ENCODE measurements at places on chromosomes 12 and 14.
A peak's percentile ranks its signal among the peaks of the same experiment; 100 is the strongest.

DNA sequence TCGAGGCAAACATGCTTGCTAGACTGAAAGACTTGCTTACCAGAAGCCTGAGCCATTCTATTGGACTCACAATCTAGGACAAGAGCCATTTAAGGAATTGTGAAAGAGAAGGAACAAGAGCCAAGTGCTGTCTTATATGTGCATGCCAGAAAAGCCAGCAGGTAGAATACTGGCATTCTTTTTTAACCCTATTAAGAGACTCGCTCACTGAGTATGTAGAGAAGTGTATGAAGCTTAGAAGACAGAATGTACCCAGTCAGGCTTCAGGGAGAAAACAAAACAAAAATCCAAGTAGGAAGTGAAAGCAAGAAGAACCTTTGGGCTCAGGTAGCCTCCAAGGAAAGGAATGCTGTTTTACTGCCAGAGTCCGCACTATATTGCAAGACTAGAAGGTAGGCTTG, 65.9 kb downstream of the DCAF5 start:
- no peak for DNase-seq

DNA sequence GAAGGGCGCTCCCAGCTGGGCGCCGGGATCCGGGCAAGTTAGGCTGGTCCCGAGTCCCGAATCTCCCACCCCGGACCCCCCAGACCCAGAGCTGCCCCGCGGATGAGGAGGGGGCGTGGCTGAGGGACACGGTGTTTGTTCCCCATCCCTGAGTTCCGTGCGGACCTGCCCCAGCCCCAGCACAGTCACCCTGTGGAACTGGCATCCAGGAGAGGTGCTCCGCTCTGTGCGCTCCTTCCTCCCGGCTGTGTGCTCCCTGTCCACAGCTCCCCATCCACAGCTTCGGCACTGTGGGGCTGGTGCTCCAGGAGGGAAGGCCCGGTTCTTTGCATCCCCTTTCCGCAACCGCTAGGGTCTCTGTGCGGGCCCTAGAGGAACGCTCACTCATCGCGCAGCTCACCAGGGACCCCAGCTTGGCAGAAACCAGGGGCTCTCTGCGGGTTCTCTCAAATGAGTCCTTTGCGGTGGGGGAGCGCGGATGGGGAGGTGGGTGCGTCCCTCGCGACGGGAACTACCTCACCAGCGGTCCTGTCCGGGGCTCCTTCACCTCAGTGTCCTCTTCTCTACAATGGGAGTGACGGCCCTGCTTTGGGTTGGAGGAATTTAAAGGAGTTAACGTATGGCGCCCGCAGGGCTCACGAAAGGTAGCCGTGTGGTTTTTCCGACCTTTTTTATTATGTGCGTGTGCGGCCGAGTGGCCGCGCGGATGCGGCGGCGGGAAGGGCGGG, 845 bp downstream of the TMEM132C start:
- DNase-seq: no peak

DNA sequence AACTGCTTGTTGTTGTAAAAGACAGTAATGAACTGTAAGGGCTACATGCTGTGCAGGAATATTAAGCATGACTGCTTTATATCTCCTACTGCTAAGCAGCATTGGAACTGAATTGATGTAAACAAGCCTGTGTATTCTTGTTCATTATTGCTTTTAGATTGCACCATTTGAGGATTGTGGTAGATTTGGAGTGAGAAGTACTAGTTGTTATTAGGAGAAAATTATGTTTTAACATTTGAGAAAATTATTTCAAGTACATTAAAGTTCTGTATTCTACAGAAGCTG, 212.7 kb downstream of the ERC1 start:
- DNase-seq: no peak

DNA sequence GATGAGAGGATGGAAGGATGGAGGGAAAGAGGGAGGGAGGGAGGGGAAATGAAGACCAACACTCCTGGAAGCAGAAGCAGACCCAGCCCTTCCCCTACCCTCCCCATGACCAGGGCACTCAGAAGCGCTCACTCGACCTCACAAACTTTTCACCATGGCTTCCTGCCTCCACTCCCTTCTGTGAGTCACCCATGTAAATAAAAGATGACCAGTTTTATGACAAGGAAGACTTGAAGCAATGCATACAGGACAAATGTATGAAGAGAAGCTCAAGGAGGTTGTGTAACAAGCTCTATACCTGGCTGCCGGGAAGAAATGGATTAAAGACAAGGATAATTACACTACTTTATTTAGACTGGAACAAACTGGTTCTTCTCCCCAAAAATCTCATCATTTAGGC, 63.8 kb downstream of the CDC42BPB start:
- DNase-seq: no peak

DNA sequence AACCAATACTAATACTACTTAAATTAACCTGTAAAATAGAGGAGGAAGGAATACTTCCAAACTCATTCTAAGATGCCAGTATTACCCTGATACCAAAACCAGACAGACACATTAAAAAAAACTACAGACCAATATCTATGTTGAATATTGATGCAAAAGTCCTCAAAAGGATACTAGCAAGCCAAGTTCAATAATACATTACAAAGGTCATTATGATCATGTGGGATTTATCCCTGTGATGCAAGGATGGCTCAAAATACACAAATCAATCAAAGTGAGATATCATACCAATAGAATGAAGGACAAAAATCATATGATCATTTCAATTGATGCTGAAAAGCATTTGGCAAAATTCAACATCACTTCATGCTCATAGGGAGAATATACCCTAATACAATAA, 97.2 kb upstream of the ATXN7L3B start:
- DNase-seq: no peak

GRCh38 chr12:68622250-68622649, 11.6 kb downstream of the RAP1B start:
- DNase-seq: no peak

- DNase-seq: no peak
Observed at GRCh38 chr12:75560167-75560566, 48.8 kb upstream of the KRR1 start.

- DNase-seq: no peak
Observed at GRCh38 chr12:64029013-64029857, 184.7 kb downstream of the SRGAP1 start.

DNA sequence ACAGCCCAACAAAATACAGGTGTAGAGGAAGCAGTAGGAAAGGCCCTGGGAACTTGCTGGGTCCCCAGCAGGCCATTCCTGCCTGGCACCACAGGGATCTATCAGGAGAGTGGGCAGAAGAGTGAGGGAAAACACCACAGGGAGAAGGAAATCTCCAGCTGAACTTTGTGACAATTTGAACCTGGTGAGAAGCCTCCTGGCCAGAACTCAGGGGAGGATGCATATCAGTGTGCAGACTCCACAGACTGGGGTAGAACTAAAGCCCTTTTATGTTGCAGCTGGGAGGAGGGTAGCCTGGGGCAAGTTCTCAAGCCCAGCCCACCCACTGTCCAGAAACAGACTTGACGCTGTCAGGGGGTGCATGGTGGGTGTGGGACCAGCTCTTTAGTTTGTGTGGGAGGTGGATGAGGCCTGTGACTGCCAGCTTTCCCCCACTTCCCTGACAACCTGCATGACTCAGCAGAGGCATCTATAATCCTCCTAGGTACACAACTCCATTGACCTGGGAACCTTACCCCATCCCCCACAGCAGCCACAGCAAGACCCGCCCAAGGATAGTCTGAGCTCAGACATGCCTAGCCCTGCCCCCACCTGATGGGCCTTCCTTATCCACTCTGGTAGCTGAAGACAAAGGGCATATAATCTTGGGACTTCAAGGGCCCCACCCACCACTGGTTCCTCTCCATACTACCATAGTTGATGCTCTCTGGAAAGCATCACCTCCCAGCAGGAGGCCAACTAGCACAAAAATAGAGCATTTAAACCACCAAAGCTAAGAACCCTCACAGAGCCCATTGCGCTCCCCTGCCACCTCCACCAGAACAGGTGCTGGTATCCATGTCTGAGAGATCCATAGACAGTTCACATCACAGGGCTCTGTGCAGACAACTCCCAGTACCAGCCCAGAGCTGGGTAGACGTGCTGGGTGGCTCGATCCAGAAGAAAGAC, 28.9 kb downstream of the PNN start:
- DNase-seq: no peak

DNA sequence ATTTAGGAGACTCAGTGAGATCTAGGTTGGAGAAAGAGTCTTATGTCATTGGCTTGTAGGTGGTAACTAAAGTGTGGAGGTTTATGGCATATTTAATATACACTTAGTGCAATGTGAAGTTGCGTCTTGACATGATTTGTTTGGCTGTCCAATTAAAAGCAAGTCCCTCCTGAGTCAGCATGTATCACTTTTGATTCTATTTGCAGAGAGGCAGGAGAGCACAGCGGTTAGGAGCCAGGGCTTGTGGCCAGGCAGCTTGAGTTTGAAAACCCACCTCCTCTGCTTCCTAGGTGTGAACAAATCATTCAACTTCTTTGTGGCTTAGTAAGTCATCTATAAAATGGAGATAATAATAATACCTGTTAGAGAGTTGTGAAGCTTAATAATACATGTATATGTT, 68.5 kb upstream of the OTX2 start:
- no peak for DNase-seq

DNA sequence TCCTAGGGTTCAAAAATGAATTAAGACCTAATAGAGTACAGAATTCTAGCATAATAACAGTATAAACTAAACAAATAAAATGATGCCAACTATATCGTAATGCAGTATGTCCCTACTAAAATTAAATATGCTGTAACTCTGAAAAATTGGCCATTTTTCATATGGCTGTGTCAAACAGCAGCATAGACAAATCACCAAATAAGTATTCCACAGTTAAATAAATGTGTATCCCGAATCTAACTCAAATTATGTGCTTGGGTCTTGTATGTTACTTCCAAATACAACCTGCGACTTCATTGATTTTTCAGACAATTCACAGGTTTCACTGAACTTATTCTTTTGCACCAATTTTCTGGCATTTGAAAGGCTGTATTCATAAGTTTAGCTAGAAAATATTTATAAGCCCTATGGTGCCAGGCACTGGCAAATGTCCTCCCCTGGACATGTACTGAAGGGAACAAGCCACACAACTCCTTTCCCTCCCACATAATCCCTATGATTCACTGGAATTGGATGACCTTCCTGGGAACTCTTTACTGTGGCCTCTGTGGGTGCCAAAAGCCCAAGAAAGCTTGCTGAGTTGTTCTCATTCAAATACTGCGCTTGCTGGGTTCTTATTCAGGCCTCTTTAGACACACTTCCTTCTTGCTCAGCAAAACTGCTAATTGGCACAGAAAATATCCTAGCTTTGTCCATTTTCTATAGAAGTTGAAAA, 108.8 kb downstream of the KITLG start:
- no peak for DNase-seq

- no peak for DNase-seq
Observed at GRCh38 chr12:72453550-72453949, 181.4 kb downstream of the TRHDE start.

DNA sequence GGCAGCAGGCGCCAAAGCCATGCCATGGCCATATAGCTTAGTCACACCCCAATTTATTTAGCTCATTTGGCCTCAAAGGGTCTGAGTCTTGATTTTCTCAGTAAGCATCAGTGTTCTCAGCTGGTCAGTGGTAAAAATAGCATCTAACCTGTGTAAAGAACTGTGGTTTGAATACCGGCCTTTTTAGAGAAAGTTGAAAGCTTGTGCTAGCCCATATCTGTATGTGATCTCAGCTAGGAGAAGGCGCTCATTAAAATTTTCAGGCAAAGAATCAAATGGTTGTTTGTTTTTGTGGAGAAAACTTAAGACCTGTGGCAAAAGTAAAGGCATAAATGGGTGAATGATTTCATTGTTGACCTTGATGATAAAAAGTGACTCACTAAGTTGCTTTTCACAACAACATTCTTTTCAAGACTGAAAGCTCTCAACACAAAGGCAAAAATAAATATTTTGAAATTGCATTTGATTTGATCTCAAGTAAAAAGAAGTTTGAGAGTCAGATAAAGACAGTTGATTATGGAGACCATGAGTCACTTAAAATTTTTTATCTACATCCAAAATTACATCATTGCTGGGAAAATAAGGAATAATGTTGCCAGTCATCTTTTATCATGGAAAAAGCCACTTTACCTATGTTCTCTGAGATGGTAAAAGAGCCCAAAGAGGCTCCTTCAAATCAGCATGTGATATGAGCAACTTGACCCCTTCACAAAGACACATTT, 128.5 kb upstream of the RGS6 start:
- no peak for DNase-seq

- DNase-seq: no peak
Observed at GRCh38 chr12:107541001-107541705, 144.4 kb upstream of the PWP1 start.

GRCh38 chr14:55837467-55837866, 257.5 kb downstream of the KTN1 start:
- no peak for DNase-seq

DNA sequence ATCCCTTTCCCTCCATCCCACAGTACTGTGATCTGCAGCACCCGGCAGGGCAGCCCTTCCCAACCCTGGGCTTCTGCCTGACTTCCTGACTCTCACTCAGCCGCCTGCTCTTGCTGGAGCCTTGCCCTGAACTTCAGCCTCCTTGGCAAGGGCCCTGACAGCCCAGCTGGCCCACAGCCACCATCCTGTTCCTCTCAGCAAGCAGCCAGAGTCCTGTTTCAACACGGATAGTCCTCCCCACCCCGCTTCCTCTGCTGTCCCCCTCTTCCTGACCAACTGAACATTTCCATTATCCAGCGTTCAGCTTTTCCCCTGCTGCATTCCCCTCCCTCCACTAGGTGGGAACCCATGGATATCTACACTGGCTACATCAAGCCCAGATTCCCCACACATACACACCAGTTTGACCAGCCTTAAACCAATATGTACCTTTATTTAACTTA, 74.0 kb upstream of the MDM1 start:
- DNase-seq: peak; percentile 26

DNA sequence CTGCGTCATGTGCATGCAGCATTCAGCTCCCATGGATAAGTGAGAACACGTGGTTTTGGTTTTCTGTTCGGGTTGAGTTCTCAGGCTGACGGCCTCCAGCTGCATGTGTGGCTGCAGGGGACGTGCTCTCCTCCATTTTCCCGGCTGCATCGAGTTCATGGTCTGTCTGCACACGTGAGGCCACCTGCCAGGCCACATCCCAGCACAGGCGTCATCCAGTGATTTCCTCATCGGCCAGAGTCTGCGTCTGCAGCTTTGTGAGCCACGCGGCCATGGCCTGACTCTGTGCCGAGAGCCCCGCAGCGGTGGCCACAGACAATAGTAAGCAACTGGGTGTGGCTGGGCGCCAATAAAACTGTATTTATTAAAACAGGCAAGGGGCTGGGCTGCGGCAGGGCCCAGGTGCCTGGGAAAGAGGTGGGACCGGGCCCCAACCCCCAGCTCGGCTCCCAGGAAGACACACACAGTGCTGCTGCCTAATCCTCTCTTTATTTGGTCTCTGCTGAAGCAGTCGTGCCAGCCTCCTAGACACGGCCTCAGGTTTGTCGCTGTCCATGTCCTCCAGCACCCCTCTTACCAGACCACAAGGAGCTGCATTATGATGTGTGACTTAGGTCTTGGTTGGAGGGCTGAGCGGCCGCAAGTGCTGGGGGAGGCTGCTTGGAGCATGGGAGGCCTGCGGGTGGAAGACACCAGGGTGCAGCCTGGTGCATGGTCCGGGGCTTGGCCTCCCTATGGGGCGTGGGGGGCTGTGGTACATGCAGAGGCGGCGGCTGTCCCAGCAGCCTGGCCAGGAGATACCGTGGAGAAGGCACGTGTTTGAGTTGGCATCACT, 52.0 kb downstream of the NOC4L start:
- no peak for DNase-seq

GRCh38 chr12:15278816-15279658, 43.3 kb upstream of the PTPRO start:
- no peak for DNase-seq

- DNase-seq: no peak
Observed at GRCh38 chr12:111283521-111283920, 85.4 kb downstream of the PHETA1 start.

GRCh38 chr12:76879710-76880518, 1.1 kb upstream of the CSRP2 start:
- no peak for DNase-seq

- DNase-seq: no peak
Observed at GRCh38 chr14:94974893-94975292, 182.4 kb downstream of the DICER1 start.

All from esophagus squamous epithelium (tissue), 5 donors.